A549 treated with Mapracorat at 1 μM for 4 hours (cell line): ENCODE measurements at places on chromosomes 1 and 21. TPM values are rescaled to one million over a fixed set of nuclear protein-coding genes. Genes with fewer than 3 reads are reported as not detected.

Gene ETV3L
- not detected in 5 replicates for total RNA-seq

Gene EVA1C
- total RNA-seq: 51.5 to 56.8 TPM (median 55.0 TPM) in 5 replicates

Gene OR2G6
- total RNA-seq: not detected in 5 replicates

Gene S100A10
- 2,101 to 2,395 TPM (median 2,281 TPM) in 5 replicates for total RNA-seq

Gene KRTAP13-1
- not detected in 5 replicates for total RNA-seq

Gene LRRIQ3
- 0.53 to 1.1 TPM (median 0.62 TPM) in 5 replicates for total RNA-seq

Gene ZSCAN20
- 1.6 to 2.0 TPM (median 1.8 TPM) in 5 replicates for total RNA-seq

Gene RPL22
- 338 to 484 TPM (median 438 TPM) in 5 replicates for total RNA-seq

Gene RNU1-3
- total RNA-seq: not detected in 5 replicates

Gene MAN1C1
- 0.28 to 0.50 TPM (median 0.30 TPM) in 5 replicates for total RNA-seq

Gene OPRD1
- 0.01 to 0.02 TPM (median 0.02 TPM) in 4 of 5 replicates, not detected in the other for total RNA-seq

Gene EXOSC10
- 34.3 to 40.1 TPM (median 36.1 TPM) in 5 replicates for total RNA-seq

Gene F3
- total RNA-seq: 4.0 to 6.3 TPM (median 5.1 TPM) in 5 replicates

Gene CFHR1
- 0.15 to 0.23 TPM in 2 of 5 replicates, not detected in the others for total RNA-seq

Gene LCE1B
- not detected in 5 replicates for total RNA-seq

Gene KMO
- total RNA-seq: 0.64 to 1.6 TPM (median 1.0 TPM) in 5 replicates

Gene LINGO4
- total RNA-seq: not detected in 5 replicates

Gene ZMYM4
- 8.3 to 11.6 TPM (median 10.4 TPM) in 5 replicates for total RNA-seq

Gene RSPH1
- total RNA-seq: 0.59 to 0.92 TPM (median 0.74 TPM) in 5 replicates

Gene CD1E
- not detected in 5 replicates for total RNA-seq

Gene RIPPLY3
- total RNA-seq: 0.30 to 0.78 TPM (median 0.47 TPM) in 5 replicates

Gene S100A8
- not detected in 5 replicates for total RNA-seq

Gene IL22RA1
- total RNA-seq: 6.2 to 7.9 TPM (median 7.2 TPM) in 5 replicates

Gene PPT1
- total RNA-seq: 57.8 to 77.2 TPM (median 65.5 TPM) in 5 replicates

Gene AMY2A
- total RNA-seq: not detected in 5 replicates

Gene NCF2
- 1.1 to 2.3 TPM (median 1.9 TPM) in 5 replicates for total RNA-seq

Gene SH3BGR
- total RNA-seq: 0.30 to 1.3 TPM (median 0.71 TPM) in 4 of 5 replicates, not detected in the other

Gene CD101
- 0.11 to 0.36 TPM (median 0.23 TPM) in 5 replicates for total RNA-seq

Gene KCNE1
- total RNA-seq: 0.06 to 0.15 TPM (median 0.08 TPM) in 3 of 5 replicates, not detected in the others

Gene INSRR
- not detected in 5 replicates for total RNA-seq
